GM23338 (cell line): ENCODE measurements at places on chromosomes 12 and 14.
A peak's percentile ranks its signal among the peaks of the same experiment; 100 is the strongest.

GRCh38 chr12:54603173-54603814 is 14.8 kb upstream of the PPP1R1A start:
- DNase-seq, result peak; percentile 85

DNA sequence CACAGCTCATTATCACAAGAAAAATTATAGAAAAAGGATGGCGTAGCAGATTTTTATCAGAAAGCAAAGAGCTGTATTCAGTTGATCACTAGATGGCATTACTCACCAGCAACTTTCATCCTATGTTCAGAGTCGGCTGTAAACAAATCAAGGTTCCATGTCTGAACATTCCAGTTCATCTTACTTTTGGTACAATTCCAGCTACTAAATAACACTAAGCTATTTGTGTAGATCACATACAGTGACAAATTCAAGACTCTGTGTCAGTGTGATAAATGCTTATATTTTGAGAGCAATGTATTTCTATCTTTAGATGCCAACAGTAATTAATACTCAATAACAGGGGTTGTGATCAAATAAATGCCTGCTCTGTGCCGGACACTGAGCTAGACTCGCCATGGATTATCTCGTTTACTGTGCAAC is 30.1 kb downstream of the NRDE2 start:
- DNase-seq, result peak; percentile 33

DNA sequence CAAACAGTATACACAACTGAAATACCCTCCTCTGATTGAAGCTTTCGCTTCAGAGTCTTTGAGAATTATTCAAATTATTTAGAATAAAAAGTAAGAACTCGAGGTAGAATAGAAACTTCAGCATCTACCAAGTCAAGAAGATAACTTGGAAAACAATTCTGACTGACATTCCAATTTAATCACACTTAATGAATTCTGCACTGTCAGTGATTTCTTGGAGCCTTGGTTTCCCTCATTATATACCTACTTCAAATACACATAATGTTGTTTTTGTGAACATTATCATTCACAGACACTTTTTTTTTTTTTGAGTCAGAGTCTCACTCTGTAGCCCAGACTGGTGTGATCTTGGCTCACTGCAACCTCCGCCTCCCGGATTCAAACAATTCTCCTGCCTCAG is 27.9 kb downstream of the PPP2R5E start:
- DNase-seq, result no peak

DNA sequence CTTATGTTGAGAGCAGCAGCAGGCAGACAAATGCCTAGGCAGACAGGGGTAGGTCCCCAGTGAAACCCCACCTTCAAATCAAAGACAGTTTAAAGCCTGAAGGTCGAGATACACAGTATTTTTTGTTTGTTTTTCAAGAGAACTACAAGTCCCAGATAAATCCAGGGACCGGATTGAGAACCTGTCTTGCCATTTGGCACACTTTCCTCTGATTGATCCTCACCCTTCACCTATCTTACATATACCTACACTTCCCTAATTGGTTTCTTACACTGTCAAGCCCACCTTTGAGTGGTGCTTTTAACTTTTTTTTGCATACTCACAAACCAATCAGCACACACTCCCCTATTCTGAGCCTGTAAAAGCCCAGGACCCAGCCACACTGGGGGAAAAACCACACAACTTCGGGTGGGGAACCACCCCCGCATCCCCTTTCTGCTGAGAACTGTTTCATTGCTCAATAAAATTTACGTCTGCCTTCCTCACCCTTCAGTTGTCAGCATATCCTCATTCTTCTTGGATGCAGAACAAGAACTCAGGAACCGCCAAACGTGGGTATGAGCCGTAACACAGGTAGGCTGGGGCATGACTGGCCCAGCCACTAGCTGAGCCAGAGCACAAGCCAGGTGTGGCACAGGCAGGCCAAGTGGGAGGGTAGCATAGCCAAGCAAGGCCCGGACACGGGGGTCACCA is 11.1 kb downstream of the DICER1 start:
- no peak for DNase-seq

DNA sequence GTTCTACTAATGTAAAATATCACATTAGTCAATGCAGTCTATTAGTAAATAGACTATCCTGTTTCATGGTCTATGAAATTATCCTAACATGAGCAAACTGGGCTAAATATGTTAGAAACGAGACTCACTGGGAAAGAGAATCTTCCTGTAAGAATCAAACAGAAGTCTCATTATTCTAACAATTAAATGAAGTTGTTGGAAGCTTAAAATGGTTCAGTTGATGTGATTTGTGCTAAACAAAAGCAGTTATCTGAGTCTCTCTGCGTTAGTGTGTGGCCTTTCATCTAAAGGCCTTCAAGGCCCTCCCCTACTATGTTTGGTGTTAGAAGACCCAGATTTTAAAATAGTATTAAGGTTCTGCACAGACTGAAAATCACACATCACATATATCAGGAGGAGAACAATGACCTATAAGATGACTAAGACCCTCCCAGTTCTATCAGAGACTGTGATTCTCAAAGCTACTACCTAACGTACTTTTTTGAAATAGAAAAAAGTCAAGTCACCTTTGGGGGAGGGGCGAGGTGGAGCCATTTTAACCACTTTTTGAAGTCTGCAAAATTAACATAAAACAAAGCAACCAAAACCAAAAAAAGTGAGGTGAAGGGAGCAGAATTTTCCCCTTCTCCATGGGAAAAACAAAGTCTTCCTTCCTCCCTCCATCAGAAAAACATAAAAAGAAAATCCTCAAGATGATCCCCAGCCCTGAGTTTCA is 82.3 kb downstream of the DENND5B start:
- DNase-seq, result peak; percentile 53

DNA sequence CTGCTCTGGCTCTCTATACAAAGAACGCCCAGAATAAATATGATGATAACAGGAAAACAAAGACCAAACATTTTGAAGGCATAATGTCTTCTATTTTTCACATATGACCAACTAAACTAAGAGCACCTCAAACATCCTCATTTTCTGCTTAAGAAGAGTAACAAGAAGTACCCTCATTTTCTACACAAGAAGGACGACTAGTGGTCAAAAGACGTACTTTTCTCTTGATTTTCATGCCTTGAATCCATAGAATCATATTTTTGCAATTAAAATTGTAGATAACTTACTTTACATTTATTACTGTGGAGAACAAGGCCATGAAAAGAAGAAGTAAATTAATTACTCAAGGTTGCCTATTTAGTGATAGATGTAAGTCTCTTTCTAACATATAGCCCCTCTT is 358.6 kb downstream of the DUSP6 start:
- DNase-seq, result peak; percentile 65

DNA sequence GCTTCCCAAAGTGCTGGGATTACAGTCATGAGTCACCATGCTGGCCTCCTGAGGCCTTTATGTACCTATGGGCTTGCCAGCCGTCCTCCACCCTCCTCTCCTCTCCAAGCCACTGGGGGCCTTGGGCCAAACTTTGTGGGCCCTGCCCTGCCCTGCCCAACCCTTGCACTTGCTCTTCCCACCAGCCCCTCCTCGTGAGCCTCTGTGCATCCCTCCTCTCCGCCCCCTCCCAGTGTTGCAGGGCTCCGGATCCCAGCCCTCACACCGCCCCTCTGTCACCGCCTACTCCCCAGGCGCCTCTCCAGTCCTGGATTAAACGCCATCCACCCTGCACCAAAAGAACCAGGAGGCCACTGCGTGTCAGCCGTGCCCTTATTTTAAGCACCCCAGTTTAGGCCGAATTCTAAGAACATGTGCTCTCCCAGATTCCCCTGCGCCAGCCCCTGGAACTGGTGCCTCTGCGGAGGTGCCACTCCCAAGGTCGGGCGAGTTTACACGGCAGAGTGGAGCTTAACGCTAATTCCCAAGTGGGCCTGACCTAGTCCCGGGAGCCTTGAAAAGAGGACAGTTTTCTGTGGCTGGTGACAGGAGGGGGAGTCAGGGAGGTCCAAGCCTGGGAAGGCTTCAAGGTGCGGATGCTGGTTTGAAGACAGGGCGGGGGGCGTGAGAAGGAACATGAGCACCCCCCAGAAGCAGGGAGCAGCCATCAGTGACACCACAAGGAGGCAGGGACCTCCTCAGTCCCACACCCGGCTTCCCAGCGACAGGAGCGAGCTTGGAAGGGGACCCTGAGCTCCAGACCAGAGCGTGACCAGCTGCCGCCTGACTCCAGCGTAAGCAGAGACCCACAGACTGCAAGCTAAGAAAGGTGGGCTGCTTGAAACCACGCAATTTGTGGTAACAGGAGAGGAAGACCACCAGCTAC is 21.2 kb upstream of the CDCA4 start:
- no peak for DNase-seq

DNA sequence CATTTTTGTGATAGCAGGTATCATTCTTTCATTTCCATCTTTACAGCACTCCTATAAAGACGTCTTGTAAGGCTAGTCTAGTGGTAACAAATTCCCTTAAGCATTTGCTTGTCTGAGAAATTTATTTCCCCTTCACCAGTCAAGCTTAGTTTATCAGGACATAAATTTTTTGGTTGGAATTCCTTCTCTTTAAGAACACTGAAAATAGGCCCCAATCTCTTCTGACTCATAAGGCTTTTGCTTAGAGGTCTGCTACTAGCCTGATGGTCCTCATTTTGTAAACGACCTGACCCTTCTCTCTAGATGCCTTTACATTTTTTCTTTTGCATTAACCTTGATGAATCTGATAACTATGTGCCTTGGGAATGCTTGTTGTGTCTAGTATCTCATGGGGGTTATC is 20.3 kb downstream of the OLR1 start:
- DNase-seq, result no peak

- DNase-seq, result no peak
These were observed 21.8 kb upstream of the DCN start for GRCh38 chr12:91204421-91204820.

DNA sequence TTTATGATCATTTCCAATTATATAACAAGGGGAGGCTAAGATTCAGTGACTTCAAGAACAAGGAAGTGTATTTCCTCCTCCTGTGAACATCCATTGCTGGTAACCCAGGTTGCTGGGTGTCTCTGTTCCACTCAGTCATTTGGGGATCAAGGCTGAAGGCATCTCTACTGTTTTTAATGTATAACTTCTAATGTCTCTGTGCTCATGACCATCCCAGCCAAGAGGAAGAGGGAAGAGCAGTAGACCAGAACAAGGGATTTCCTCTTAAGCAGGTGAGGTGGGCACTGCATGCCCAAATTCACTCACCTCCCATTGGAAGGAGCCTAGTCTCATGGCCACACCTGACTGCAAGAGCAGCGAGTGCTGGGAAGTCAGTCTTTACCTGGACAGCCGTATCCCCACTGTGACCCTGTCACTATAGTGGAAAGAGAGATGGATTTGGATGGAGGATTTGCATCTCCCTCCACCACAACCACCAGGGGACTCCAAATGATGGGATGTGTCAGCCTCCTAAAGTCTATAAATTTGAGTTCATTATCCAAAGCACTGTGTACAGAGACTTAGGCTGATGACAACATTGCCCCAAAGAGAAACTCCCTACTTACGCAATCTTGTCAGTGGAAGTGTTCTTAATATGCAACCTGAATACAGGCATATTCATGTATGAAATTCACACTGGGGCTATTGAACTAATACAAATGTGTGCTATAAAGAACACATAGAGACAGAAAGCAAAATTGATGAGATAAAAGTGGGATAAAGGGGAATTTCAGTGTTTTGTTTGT is 368.7 kb downstream of the TMEM132D start:
- no peak for DNase-seq

GRCh38 chr14:29062976-29063375 is 296.4 kb downstream of the FOXG1 start:
- DNase-seq, result no peak

DNA sequence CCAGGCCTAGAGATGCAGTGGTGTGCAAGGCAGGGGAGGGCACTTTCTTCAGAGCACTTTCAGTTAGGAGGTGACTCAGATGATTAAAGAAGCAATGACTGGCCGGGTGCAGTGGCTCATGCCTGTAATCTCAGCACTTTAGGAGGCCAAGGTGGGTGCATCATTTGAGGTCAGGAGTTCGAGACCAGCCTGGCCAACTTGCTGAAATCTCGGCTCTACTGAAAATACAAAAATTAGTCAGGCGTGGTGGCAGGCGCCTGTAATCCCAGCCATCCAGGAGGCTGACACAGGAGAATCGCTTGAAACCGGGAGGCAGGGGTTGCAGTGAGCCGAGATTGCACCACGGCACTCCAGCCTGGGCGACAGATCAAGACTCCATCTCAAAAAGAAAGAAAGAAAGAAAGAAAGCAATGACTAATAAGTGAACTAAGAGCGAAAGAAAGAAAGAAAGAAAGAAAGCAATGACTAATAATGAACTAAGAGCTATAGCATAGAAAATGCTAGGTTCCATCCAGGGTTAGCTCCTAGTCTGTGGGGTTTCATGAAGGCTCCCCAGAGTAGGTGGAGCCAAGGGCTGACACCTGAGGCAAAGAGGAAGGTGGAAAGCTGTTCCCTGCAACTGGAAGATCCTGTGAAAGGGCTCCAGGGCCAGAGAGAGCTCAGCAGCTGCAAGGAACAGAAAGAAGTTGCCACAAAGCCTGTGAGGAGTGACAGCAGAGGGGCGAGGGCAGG is 334.5 kb downstream of the CACNA1C start:
- no peak for DNase-seq

DNA sequence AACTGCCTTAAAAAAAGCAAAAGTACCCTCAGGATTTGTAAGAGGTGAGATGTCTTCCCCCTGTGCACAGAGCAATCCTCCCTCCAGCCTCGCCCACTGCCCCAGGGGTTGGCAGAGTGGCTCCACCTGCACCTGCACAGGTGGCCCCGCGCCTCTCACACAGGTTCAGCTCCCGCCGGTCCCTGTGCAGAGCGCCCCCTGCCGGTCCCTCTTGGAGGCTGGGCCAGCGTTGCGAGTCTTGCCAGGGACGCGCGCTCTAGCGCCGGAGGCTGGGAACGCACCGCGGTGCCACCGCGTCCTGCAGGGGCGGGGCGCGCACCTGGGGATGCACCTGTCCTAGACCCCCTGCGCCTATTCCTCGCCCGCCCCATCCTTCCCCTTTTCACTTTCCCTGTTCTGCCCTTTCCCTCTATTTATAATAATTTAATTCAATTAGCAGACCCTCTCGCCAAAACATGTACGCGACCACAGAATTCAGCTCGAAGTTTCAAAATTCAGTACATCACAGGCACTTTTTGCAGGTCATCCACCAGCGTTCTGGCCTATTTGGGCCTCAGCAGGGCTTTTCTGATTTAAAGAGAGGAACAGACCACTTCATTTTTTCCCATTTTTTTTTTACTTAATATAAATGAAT is 618.6 kb downstream of the AACS start:
- peak; percentile 94 for DNase-seq

DNA sequence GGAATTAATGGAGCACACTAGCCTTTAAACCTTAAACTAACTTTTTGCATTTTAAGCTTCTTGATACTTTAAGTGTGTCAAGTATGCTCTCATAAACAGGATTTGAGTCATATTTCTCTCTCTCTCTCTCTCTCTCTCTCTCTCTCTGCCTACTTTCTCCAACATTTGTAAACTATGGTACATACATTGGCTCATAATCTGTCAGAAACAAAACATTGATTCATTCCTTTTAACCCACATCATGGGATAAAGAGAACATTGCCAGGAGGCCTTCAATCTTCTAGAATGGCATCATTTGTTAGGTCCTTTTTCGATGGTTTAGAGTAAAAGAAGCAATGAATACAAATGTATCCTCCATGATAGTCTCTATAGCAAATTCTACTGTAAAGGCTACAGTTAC is 81.6 kb upstream of the RERGL start:
- no peak for DNase-seq
